Activated effector memory CD4-positive, alpha-beta T cell treated with Interleukin-2 at 50 U/mL for 16 hours (primary cell): ENCODE measurements at places on chromosomes 5 and 9.

- no peak for DNase-seq
Observed at GRCh38 chr5:76622973-76623596, at the start of gene F2RL2. Gene F2RL2 (minus strand): TSS chr5:76623403. CDS start chr5:76623230, 173 bp downstream.

- no peak for DNase-seq
Observed at GRCh38 chr5:127934791-127935256, 148.7 kb upstream of the SLC12A2 start.

GRCh38 chr9:110111868-110112267 is 96.1 kb downstream of the C9orf152 start:
- DNase-seq: no peak

- DNase-seq: no peak
Observed at GRCh38 chr5:107805166-107805565, 134.4 kb upstream of the EFNA5 start.

GRCh38 chr5:149486726-149487635 is 64.3 kb downstream of the CSNK1A1 start:
- no peak for DNase-seq

DNA sequence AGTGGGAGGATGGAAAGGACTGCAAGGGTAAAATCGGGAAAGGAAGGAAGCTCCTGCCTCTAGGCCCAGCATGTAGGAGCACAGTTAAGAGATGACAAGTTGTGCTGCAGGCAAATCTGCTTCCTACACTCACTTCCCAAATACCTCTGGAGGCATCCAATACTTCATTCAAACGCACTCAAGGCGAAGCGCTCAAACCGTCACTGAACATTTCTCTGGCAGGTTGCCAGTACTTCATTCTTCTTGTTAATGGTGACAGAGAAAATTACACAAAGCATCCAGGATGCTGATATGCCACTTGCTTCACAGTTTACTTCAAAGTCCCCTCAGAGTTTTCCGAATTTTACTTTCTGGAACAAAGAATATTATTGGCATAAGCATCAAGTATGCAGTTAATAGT is 59.8 kb downstream of the NREP start:
- DNase-seq: no peak

GRCh38 chr9:33025572-33026342 is 684 bp downstream of the DNAJA1 start:
- DNase-seq: peak; percentile 64

DNA sequence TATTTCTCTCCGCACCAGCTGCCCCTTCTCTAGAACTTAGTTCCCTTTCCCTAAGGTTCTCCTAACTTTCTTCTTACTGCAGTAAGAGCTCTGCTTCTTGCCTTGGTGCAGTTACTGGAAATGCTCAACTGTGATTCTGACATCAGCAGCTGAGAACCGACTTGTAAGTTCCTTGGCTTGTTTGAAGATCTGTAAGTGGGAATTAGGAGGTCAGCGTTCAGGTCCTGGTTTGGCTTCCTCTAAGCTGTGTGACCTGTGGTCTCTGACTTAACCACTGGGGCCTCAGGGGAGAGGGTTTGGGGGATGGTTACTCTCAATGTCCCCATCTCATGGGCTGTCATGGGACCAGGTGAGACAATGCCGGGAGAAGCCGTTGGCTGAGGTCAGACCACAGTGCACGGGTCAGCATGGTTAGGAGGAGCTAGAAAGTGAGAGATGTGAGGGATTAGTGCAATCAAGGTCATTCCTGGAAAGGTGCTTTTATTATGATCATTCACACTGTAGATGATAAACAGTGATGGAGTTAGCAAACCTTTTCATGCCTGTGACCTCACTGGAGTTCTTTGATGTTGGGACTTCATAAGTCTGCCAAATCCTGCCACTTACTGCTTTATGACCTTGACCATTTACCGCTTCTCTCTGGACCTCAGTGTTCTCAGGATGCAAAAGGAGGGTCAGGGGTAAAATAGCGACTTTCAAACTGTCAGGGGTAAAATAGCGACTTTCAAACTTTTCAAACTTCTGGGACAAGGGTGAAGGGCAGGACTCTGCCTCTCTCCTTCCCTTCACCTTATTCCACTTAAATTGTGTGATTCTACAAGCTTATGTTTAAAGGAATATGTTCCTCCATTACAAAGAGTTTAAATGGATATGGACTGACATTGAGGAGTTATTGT is 7.3 kb downstream of the PAPPA start:
- DNase-seq: no peak

DNA sequence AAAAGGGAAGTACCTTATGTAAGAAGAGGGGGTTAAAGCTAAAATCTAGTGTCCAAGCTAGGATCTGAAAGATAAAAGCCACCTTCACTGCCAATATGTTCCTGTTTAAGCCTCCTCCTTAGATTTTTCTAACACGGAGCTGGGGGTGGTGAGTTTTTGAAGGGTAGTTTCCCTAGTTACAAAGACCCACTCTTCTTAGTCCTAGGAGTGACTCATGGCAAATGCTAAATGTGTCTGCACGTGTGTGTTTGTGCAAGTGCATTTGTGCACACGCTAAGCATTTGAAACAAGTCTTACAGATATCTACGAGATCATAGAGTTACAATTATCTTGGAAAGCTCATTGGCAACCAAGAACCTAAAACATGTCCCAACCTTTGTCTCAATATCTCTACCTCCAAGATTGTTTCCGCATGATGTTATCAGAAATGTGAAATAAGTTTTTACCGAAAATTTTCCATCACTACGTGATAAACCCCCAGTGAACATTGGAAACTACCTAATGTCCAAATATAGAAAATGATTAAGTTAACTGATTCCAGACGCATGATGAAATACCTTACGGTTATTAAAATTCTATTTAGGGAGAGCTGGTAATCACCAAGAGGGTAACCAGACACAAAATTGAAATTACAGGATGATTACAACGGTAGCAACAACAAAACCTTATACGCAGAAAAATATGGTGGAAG is 78.0 kb upstream of the HRH2 start:
- DNase-seq: no peak

DNA sequence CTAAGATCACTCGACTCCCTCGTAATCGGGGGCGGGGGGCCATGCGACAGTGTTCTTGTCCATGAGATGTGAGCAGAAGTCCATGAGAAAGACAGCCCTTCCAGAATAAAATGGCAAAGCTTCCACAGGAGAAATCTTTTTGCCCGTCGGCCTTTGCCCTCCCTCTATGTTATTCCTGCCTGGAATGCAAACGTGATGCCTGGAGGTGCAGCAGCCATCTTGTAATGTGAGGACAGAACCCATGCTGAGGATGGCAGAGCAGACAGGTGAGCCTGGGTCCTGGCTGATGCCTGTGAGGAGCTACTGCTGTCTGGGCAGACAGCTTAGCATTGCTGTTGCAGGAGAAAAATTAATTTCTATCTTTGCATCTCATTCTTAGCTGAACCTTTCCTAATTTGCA is 17.2 kb downstream of the MED10 start:
- DNase-seq: no peak

GRCh38 chr9:114350636-114351401 is 21.1 kb downstream of the ORM2 start:
- no peak for DNase-seq

DNA sequence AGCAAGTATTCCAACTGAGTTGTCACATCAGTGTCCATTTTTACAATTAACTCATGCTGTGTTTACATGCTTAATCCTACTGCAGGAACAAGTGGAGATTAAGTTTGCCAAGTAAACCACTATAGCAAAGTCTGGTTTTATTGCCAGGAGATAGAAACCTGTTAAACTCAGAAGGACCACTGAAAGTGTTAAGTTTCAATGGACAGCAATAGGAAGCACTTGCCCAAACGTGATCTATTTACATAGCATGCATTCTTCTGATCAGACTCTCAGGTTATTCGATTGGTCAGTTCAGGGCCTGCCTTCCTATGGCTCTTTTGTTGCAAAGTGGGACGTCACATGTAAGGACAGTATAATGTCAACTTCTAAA is 28.0 kb upstream of the IFNK start:
- no peak for DNase-seq

GRCh38 chr9:135718616-135719015 is 16.6 kb downstream of the KCNT1 start:
- no peak for DNase-seq

GRCh38 chr5:169421677-169422076 is 120.7 kb upstream of the SLIT3 start:
- no peak for DNase-seq

DNA sequence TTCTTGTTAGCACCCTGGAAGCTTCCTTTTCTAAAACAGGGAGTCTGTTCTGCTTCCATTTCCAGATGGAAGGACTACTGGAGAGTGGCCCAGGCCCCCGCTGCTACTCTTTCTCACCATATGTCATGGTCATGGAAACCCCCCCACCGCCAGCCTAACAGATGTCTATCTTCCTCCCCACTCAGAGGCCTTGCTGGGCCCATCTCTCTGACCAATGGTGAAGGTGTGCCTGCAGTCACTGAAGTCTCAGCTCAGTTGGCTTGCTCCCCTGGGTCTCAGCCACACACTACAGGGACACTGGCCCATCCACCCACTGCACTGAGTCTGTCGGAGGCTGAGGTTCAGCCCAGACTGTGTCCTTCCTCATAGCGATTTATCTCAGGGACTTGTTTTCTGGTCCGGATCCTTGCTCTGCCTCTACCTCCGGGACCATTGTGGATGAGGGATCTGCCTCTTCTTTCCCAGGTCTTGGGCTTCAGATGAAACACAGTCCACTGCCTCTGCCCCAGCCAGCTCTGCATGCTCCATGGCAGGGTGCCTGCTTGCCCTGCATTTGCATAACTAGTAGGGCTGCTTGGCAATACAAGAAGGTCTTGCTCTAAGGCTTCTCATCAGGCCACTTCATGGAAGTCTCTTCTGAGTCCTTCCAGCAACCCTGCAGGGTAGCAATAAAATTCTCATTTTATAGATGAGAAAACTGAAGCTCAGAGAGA is 30.8 kb downstream of the GALNT12 start:
- DNase-seq: no peak

- no peak for DNase-seq
Observed at GRCh38 chr5:87116825-87117512, 150.7 kb upstream of the RASA1 start.

GRCh38 chr9:135036861-135037465 is 50.5 kb upstream of the OLFM1 start:
- DNase-seq: no peak

DNA sequence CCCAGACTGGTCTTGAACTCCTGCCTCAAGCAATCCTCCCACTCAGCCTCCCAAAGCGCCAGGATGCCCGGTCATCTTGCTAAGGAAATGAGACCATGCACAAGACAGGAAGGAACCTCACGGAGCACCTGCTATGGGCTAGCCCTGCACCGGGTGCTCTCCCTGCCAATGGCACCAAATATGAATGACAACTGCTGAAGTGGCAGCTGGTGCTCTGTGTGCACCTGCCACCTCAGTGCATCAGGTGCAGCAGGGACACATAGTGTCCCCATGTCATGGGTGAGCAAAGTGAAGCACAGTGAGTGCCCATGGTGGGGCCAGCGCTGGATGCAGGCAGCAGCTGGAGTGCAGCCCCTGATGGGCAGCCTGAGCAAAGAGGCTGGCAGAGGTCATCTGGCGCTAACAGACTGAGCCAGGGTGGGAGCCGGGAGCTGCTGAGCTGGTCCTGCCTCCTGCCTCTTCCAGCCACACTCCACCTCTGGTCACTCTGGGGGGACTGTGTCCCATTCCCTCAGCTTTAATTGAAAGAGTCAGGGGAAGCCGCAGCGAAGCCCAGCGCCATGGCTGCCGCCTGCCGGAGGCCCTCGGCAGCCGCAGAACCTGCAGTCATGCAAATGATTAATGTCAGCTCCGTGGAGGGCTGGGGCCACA is 46.4 kb downstream of the BARX1 start:
- DNase-seq: no peak

DNA sequence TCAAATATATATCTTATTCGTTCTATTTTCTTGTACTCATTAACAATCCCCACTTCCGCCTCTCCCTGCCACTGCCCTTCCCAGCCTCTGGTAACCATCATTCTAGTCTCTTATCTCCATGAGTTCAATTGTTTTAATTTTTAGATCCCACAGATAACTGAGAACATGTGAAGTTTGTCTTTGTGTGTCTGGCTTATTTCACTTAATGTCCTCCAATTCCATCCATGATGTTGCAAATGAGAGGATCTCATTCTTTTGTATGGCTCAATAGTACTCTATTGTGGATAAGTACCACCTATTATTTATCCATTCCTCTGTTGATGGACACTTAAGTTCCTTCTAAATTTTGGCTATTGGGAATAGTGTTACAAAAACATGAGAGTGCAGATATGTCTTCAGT is 17.2 kb upstream of the CMYA5 start:
- DNase-seq: no peak

- DNase-seq: no peak
Observed at GRCh38 chr5:110161162-110161561, 471.4 kb downstream of the MAN2A1 start.

GRCh38 chr5:142439207-142439860 is 114.5 kb upstream of the SPRY4 start:
- no peak for DNase-seq

- no peak for DNase-seq
Observed at GRCh38 chr5:151708126-151708525, 21.4 kb upstream of the SPARC start.

DNA sequence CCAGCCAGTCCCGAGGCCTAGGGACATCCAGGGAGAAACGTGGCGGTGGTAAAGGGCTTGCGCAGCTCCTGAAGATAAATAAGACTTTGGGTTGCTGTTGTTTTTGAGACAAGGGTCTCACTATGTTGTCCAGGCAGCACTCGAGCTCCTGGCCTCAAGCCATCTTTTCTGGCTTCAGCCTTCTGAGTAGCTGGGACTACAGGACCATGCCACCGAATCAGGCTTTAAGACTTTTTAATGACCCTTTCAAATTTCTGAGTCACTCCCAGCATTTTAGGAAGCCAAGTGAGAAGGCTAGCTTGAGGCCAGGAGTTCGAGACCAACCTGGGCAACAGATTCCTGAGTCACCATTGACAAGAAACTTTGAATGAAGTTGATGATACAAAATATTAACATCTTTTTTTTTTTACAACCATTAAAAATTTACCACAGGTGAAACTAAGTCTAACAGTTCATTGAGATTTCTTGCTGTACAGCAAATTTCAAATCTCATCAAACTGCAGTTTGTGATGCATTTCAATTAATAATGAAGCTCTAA is 817 bp upstream of the GNE start:
- DNase-seq: no peak

GRCh38 chr5:79787448-79787847 is 97.8 kb downstream of the CMYA5 start:
- no peak for DNase-seq

DNA sequence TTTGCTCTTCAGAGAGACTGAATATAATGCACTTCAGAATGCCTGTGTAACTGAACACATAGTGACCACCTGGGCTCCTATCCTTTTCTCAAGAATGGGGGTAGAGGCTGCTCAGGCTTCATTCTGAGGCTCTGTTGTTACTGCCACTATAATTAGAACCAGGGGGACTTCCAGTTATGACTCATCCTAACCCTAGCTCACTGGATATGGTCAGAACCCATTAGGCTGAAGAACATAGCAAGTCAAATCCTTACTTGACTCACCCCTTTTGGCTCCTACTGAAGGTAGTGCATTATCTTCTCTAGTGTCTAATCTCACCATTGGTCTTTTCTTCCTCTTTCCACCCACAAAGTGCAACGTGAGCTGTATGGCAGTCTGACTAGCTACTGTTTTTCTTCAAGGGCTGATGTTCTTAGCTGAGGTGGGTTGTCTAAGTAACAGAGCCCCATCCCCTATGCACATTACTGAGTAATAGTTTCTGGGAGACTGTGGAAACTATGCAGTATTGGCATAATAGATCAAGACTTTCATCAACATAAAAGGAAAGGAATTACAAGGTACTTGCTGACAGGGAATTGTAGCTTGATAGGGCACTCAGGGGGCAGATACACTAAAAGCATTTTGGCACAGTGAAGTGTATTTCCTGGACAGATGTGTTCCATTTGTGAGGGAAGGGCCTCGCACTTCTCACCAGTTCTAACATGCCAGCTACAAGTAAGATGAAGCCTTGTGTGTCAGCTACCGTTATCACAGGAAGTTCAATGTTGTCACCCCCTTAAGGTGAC is 431.0 kb upstream of the MEF2C start:
- no peak for DNase-seq
